T-helper 2 cell (primary cell): ENCODE measurements at places on chromosomes 13 and 19.

DNA sequence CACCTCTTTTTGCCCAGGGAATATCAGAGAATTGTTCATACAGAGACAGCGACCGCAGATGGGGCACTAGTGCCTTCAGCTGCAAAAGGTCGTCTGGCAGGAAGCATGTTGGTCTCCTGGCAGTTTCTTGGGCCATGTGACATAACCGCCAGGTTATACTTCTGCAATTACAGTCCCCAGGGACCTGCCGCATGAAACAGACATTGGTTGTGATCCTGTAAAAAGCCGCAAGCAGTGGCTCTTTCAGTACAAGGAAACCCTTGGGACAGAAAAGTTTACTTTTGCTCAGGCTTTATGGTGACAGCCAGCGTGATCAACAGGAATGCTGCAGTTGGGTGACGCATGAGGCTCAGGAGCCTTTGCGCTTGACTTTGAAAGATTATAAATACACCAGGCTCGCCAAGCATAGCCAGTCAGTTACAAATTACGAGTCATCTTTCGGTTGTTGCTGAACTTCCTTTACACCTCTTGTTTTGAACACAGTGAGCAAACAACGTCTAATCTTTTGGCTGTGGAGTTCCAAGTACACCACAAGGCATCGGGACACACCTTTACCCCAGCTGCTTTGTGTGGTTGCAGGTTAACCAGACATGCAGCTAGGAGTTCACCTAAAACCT is 50.5 kb upstream of the UBE2L5 start:
- peak; percentile 83 for DNase-seq

DNA sequence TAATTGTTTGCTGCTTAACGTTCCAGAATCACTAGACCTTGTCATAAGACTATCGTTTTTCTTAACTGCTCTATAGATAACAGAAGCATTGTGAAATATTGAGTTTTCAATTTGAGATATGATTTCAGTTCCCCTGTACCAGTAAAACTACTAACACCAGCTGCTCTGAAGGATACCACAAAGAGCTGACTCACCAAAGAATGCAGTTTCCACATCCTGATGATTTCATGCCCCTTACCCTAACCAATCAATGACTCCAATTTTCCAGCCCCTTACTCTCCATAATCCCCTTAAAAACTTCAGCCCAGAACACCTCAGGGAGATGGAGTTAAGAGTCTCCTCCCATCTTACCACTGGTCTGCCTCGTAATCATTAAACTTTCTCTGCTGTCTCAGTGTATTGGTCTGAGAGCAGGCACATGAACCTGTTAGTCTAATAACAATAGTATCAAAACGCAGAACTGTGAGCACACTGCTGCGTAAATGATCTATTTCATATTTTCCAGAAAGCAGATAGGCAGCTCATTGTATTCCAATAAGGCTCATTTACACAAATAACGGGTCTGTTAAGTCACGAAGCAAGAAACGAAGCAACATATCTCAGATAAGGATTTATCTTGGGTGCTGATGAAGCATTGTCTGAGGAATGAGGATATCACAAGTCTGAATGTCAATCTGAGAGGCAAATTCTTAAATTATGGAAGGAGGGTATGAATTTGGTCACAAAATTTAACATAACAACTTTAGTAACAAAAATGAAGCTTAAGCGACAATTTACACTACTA is 14.1 kb upstream of the CCNA1 start:
- DNase-seq: no peak

- no peak for DNase-seq
Measured at GRCh38 chr19:39127812-39128515, 2.4 kb downstream of the PAK4 start.

- no peak for DNase-seq
Measured at GRCh38 chr19:46654621-46655152, 6.3 kb downstream of the DACT3 start.

GRCh38 chr13:20877902-20878301 is 24.6 kb downstream of the XPO4 start:
- DNase-seq: no peak

DNA sequence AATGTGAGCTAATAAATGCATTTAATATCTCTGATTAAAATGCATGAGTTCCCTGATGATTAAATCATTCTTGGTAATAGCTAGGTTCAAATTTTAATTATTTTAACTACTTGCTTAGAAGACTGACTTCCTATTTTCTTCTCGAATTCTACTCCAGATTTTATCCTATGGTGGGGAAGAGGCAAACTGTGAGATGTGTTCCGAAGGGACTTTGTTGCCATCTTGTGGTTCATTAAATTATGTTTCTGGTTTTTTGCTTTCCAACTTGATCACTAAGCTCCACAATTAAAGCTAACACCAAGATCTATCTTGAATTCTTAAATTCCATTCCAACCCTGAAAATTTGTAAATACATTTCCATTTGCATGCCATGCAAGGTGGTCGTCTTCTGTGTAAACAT is 538.4 kb upstream of the PCDH20 start:
- DNase-seq: no peak

- no peak for DNase-seq
Measured at GRCh38 chr13:40963927-40964326, 55.2 kb downstream of the ELF1 start.

- no peak for DNase-seq
Measured at GRCh38 chr13:41562083-41562482, 104.7 kb downstream of the RGCC start.

- no peak for DNase-seq
Measured at GRCh38 chr13:109271555-109272541, 514.5 kb downstream of the IRS2 start.

GRCh38 chr13:102012299-102013293 is 389.3 kb downstream of the FGF14 start:
- DNase-seq: no peak

- DNase-seq: no peak
Measured at GRCh38 chr19:55261671-55262126, 2.9 kb upstream of the PPP6R1 start.

DNA sequence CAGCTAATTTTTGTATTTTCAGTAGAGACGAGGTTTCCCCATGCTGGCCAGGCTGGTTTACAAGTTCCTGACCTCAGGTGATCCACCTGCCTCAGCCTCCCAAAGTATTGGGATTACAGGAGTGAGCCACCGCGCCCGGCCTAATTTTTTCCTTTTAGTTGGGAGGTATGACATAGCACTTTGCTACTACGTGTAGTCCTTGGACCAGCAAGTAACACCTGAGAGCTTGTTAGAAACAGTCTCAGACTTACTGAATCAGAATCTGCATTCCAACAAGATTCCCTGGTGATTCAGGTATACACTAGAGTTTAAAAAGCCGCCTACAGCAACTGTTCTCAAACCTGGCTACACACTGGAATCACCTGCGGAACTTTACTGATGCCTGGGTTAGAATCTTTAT is 1.8 kb upstream of the FARP1 start:
- DNase-seq: no peak

GRCh38 chr13:98959786-98960605 is 17.9 kb downstream of the DOCK9 start:
- DNase-seq: no peak

DNA sequence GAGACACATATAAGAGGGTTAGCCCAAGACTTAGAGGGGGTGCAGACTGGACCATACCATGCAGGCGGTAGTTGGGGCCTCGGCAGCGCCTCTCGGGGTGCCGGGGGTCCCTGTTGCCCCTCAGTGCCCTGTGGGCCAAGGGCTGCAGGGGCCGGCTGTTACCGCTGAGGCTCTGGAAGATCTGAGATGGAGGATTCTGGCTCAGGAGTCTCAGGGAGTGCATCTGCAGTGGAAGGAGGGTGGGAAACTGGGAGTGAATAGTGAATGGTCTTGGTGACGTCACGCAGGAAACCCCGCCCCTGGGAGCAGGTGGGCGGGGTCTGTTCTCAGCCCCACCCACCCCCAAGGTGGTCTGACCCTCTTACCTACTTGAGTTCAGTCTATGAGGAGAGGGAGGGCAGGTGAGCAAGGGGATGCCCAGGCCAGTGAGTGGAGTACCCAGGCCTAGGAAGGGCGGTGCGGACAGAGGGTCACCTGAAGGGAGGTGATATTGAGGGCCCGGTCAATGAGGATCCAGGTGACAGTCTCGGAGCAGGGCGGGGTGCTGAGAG is 1.7 kb upstream of the DBP start:
- no peak for DNase-seq

- no peak for DNase-seq
Measured at GRCh38 chr19:55676383-55676782, 1.4 kb downstream of the EPN1 start.

GRCh38 chr13:36453516-36453915 is 21.2 kb downstream of the CCNA1 start:
- DNase-seq: no peak

DNA sequence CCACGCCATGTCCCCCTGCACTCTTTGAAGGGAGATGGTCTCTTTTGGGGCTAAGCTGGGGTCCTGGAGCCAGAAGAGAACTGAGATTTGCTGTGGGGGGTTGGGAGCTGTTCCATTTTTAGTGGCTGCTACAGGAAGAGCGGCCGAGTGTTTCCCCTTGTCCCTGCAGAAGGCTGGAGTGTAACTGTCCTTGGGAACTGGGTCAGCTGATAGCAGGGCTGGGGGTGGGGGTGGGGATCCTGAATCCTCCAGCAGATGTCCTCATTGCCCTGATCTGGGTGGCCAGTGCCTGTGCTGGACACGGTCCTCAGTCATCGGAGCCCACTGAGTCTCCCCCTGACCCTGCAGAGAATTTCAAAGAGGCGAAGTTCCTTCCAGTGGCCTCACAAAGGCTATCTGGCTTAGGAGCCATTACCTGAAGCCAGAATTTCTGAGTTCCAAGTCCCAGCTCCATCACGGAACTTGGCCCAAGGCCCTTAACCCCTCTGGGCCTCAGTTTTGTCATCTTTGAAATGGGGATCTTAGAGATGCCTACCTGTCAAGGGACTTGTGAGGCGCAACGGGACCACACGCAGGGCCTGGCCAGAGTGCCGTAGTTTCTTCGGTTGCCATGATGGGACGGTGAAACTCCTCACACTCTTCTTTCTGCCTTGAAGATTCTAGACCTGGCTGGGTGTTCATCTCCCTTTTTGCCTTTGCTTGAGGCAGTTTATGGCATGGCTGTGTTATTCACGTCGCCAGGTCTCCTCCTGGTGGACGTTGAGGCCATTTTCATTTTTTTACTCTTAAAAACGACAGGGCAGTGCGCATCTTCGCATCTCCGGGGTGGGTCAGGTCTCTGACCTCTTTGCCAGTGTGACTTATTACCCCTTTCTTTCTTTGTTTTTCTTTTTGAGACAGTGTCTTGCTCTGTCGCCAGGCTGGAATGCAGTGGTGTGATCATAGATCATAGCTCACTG is 51.9 kb downstream of the DNM2 start:
- DNase-seq: no peak

- DNase-seq: no peak
Measured at GRCh38 chr13:33127009-33127551, 110.9 kb downstream of the KL start.

DNA sequence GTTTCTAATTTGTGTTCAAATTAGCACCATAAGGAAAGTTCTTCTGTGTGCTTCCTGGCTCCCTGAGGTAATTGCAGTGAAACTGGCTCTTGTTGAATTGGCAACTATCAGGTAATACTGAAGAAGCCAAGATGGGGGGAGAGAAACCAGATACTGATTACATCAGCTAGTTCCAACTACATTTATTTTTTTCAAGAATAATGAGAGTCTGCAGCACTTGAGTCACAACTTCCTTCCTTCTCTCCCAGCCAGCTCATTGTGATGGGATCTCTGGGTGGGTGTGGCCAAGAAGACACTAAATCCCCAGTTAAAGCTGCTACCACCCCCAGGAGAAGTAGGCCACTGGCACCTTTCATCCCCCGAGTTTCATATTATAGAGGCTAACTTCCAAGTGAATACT is 100.7 kb upstream of the RXFP2 start:
- DNase-seq: no peak

GRCh38 chr19:34732612-34733211 is 1.3 kb upstream of the ZNF181 start:
- DNase-seq: no peak

DNA sequence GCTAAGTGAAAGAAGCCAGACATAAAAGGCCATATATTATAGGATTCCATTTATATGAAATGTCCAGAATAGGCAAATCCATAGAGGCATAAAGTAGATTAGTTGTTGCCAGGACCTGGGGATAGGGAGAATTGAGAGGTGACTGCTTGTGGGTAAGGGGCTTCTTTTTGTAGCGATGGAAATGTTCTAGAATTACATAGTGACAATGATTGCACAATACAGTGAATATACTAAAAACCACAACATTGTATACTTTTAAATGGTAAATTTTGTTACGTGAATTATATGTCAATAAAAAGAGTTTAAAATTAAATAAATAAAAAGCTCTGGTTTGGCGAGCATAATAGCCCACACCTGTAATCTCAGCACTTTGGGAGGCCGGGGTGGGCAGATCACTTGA is 486.8 kb downstream of the KLF12 start:
- DNase-seq: no peak

DNA sequence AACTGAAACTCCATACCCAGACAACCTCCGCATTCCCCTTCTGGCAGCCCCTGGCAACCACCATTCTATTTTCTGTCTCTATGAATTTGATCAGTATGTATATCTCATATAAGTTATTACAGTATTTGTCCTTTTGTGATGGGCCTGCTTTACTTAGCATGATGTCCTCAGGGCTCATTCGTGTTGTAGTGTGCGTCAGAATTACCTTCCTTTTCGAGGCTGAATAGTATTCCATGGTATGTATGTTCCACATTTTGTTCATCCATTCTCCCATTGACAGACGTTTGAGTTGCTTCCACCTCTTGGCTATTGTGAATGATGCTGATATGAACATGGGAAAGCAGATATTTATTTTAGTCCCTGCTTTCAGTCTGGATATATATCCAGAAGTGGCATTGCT is 5.0 kb downstream of the PLEKHF1 start:
- no peak for DNase-seq
